ENCODE measurements at places on chromosomes 2 and 18.

DNA sequence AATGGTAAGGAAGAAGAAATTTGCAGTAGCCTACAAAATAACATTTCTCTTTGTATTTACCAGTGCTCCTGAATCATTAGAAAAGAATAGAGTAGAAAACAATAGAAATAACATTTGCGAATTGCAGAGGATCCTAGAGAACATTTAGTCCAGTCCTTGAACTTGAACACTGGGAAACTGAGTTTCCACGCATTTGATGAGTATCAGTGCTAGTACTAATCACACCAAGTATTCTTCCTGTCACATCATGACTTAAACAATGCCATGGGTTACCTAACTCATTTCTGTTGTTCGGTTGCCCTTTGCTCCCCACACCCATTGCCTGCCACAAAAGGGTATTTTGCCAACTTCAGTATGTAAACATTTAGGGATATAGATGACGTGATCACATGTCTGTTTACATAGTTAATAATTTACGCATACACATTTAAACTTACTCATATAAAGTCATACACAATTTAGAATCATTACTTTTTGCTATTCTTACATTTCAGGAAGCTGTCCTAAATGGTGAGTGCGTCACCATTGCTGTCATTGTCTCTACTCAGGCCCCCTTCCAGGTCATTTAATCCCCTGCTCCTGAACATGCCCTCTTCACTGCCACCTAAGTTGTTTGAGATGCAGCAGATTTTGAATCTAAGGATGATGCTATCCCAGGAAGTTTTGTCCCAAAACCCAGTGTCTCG is 42.3 kb downstream of the CRIM1 start:
- DNase-seq, result no peak

DNA sequence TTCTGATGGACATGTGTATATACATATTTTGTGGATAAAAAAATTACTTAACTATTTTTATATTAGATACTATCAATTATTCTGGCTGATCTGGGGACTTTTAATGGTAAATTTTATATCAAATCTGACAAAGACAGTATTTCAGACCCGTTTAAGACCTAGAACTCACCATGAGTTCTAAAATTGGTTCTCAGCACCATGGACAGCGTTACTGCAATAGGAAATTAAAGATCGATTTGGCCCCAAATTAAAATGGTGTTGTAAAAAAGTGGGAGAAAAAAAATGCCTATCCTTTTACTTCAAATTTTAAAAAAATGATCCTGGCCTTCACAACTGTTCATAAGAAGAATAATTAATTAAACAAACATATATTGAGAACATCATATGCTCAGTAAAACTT is 919 bp upstream of the SCN2A start:
- DNase-seq, result no peak

GRCh38 chr2:43201497-43201896 is 24.9 kb downstream of the ZFP36L2 start:
- DNase-seq, result no peak

- no peak for DNase-seq
Observed at GRCh38 chr18:9828506-9829396, 57.0 kb upstream of the TXNDC2 start.

- DNase-seq, result no peak
Observed at GRCh38 chr18:46939337-46939963, 22.0 kb downstream of the KATNAL2 start.

- DNase-seq, result no peak
Observed at GRCh38 chr18:73646772-73647171, 500.9 kb downstream of the FBXO15 start.

- no peak for DNase-seq
Observed at GRCh38 chr18:28040716-28041115, 136.2 kb downstream of the CDH2 start.

DNA sequence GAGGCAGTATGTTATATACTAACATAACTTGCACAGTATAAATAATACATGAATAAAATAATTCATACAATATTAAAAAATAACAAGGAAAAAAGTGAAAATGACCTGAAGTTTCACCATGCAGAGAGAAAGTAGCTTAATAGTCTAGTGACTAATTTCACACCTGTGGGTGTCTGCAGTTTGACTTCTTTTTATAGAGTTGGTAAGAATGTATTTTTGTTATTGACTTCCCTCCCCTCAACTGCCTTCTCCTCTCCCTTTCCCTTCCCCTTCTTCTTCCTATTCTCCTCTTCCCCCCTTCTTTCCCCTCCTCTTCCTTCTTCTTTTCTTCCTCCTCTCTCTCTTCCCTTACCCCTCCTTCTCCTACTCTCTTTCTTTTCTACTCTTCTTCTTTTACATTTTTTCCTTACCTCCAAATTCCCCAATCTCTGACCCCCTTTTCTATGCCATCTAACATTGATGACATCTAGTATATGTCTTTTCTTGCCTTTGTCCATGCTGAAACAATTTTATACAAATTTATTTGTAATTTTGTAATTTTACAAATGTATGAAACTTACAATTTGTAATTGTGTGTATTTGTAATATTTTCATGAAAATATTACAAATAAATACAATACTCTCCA is 3.1 kb downstream of the DNAH6 start:
- DNase-seq, result no peak

DNA sequence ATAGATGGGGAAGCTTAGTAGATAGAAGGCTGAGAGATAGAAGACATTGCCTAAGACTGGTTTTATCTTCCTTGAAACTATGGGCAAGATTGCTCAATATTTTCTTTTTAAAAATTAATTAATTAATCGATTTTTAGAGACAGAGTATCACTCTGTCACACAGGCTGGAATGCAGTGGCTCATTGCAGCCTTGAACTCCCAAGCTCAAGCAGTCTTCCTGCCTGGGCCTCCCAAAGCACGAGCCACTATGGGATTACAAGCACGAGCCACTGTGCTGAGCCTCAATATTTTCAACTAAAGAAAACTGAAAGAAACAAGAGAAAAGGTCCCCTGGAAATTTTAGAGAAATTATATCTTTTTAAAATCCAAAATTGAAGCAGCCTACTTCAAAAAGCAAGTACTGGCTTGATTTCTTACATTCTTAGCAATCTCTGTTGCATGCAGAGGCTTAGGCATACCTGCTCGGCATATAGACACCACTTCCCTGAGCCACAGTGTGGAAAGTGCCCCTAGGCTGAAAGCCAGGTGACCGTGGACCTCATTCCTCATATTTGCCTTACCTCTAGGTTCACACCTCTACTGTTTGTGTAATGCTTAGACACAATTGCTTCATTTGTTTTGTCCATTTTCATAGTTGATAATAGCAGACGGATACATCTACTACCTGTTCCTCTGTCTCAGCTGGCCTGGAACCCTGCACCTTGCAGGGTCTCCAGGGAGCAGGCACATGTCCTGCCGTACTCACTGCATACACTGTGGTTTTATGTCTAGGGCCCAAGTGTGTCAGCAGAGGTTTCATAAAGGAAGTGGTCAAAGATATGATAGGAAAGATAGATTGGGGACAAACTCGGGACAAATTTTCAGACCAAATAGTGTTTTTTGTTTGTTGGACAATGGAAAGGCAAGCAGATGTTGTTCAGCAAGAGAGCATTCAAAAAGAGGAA is 166.5 kb upstream of the ALPP start:
- DNase-seq, result no peak

DNA sequence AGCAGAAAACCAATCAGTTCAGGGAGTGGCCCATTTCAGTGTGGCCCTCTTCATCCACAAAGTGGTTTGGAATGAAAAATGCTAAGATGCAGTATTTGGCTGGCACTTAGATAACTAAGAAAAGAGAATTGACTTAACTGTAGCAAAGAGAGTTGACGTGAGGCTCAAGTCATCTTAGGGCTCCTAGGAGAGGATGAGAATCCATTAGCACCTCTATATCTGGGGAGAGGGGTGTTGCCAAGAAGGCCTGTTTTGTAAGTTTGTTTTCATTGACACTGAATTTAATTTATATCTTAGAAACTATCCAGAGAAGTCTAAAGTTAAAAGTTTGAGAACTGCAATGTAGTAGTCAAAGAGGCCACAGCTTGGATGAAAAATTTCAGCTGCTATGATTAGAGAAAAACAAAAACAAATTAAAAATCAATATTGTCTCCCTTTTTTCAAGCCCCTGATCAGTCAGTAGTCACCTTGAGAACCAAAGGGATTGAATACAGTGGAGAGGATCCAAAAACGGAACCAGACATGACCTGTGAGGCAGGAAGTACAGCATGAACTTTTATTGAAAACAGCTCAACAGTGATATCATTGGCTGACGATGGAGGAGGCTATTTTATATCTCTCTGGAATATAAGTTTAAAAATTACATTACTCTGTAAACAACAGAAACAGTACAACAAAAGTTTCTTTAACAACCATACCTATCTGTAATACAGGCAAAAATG is 52.7 kb downstream of the PHLPP1 start:
- no peak for DNase-seq

DNA sequence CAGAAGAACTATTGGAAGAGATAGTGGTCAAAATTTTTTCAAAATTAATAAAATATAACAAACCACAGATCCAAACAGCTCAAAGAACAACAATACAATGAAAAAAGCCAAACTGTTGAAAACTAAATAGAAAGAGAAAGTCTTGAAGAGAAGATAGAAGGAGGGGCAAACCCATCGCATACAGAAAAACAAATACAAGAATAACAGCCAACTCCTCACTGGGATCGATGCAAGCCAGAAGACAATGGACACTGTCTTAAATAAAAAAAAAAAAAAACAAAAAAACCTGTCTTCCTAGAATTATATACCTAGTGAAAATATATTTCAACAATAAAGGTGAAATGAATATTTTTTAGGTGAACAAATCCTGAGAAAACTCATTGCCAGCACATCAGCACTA is 34.1 kb upstream of the ARHGAP25 start:
- no peak for DNase-seq

DNA sequence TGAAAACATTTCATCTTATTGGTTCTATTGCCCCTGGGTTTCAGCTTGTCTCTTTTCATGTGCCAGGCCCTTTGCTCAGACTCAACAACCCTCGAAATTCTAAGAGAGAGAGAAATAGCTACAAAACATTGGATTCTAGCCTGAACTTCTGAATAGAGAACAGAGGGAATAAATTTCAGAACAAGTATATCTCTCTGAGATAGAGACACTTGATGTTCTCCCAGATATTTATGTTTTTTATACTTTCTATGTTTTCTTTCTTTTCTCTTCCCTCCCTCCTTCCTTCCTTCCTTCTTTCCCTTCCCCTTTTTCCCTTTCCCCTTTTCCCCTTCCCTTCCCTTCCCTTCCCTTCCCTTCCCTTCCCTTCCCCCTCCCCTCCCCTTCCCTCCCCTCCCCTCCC is 279.5 kb upstream of the SPRED2 start:
- no peak for DNase-seq

- DNase-seq, result no peak
Observed at GRCh38 chr18:42480441-42480840, 525.4 kb downstream of the PIK3C3 start.

- DNase-seq, result no peak
Observed at GRCh38 chr2:1226766-1227165, 186.5 kb upstream of the TPO start.

GRCh38 chr18:57352761-57353136 is 392 bp downstream of the ST8SIA3 start:
- no peak for DNase-seq

DNA sequence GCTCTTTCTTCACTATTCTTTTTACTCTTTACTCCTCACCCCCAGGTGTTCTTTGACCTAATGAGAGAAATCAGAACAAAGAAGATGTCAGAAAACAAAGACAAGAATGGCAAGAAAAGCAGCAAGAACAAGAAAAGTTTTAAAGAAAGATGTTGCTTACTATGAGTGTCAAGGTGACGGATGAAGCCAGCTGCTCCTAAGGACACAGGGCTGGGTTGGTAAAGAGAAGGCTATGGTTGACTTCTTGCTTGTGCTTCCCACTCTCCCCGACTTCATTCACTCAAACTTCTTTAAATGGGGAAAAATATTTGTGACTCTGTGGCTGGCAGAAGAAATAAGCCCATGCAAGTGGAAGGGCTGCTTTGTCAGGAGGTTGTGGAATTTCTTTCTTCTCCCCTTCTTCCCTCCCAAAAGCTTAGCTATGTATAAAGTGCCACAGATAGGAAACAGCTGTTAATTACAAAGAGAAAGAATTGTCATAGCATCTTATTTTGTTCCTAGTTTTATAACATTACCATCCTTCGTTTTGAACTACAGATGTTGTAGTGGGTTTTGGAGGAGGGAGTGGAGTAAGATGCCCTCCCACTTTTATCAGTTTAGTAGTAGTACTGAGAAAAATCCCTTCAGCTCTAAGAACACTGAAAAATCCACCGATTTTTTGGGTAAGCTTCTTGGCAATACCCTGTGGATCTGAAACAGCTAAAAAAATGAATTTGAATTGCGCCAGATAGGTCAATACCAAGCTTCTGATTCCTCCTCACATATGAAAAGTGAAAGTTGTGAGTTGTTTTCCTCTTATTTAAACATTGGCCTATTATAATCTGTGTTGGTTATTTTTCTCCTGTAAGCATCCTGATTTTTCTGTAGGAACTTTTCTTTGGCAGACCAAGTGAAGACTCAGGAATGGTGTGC is 40.7 kb downstream of the RALB start:
- DNase-seq, result no peak

- DNase-seq, result no peak
Observed at GRCh38 chr2:42558827-42559226, 9.6 kb upstream of the MTA3 start.

DNA sequence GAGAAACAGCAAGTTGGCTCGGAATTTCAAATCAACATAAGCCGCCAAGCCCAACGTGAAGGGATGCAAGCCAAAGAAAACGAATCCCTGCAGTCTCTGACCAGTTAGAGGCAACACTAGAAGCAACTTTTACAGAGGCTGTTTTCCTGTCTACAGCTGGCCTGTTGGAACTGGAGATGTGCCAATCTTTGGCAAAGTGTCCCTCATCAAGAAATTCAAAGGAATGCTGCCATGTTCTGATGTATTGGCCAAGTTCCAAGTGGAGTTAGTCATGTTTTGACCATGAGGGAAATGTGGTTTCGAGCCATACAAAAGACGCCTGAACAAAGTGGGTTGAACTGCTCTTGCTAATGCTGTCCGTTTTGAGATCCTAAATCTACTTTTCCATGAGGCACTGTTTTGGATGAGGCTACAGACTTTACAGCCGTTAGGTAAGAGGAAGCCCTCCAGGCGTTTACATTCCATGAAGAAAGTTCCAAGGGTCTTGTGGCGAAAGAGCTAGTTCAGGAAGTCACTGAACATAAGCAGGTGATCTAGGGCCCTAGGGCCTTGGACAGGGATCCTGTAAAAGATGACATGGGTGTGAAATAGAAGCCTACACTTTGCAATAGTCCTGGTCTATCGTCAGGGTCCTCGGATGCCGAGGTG is 140.7 kb upstream of the PXDN start:
- no peak for DNase-seq

DNA sequence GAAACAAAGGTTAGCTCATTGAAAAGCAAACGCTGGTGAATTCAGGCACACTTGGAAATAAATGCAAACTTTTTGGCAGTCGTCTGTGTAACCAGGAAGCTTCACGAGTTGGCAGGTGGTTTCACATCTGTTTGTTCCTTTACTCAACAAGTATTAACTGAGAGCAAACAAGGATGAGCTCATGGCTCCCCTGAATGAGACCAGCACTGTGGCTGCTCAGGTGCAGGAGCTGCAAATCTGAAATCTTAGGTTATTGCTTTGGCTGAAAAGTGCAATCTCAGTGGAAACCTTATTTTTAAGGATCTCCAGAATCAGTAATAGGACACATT is 46.3 kb downstream of the SH3RF3 start:
- DNase-seq, result no peak

- no peak for DNase-seq
Observed at GRCh38 chr2:229160180-229160579, 110.9 kb downstream of the PID1 start.
